ENCODE measurements at places on chromosomes 7 and 10. TPM values are rescaled to one million over a fixed set of nuclear protein-coding genes. Genes with fewer than 3 reads are reported as not detected.

AKR1C8 gene
- total RNA-seq: not detected

DNA sequence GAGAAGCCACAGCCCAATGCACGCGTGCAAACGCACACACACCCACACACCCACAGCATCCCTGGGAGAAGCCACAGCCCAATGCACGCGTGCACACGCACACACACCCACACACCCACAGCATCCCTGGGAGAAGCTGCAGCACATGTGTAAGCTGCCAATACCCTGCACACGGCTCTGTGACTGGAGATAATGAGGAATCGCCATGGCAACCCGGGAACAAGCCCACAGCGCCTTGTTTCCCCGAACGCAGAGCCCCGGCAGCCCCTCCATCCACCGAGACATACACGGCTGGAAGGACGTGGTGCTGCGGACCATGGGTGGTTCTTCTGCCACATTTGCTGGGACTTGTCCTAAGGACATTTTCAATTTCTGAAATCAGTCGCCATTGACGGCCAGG lies 221.3 kb downstream of the PTPRN2 start:
- DNase-seq: no peak

GRCh38 chr10:12214093-12214492 lies 18.1 kb downstream of the CDC123 start:
- no peak for DNase-seq

- no peak for DNase-seq
These were observed 15.4 kb upstream of the FZD9 start for GRCh38 chr7:73418113-73418703.

DNA sequence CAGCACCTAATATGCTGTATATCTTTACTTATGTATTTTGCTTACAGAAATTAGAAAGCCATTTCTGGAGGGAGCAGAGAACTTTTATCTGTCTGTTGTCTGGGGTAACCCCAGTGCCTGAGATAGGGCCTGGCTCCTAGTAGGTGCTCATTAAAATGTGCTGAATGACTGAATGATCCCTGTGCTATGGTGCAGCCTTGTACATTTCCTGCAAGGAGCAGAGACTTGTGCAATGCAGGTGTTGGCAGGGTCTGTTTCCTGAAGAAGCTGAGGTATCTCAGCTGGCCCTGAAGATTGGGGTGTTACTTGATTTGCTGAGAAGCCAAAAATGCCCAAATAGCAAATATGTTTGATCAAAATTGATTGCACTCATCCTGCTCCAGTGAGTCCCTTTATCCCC lies 65.5 kb downstream of the RAMP3 start:
- DNase-seq: no peak

GRCh38 chr10:132418527-132419416 lies 21.8 kb downstream of the PWWP2B start:
- no peak for DNase-seq

All from CD8-positive, alpha-beta T cell (primary cell).